ENCODE measurements at places on chromosomes 2 and 18.

DNA sequence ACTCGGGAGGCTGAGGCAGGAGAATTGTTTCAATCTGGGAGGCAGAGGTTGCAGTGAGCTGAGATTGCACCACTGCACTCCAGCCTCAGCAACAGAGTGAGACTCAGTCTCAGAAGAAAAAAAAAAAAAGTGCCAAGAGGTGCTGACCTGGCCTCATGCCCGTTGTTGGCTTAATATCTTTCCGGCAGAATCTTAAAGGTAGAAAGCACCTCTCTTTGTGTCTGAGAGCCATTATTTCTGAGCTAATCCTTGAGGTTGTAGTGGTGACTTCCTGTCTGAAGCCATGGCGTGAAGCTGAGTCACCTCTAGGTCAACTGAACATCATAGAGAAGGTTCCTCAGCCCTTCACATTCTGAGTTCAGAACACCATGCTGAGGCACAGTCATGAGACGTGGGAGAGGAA, 60.4 kb downstream of the WDSUB1 start:
- DNase-seq: no peak

- DNase-seq: no peak
Measured at GRCh38 chr2:2950403-2950952, 427.1 kb downstream of the EIPR1 start.

GRCh38 chr2:189581354-189582139, 961 bp upstream of the SLC40A1 start:
- DNase-seq: no peak

DNA sequence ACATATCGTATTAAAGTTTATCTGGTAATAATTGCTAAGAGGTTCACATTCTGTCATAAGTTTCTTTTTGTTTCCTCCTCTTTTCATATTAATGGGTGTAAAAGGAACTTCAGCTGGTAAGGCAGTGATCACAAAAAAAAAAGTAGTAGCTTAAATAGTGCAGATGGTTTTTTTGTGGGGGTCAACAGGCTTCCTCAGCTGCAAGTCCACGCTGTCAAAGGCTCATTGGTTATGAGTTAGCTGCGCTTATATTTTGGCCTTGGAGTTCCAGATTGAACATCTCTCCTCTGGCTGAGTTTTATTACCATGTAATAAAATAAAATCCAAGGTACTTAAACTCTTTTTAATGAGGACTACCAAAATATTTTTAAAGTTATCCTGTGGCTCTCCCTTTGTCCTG, 277.0 kb upstream of the ZEB2 start:
- no peak for DNase-seq

DNA sequence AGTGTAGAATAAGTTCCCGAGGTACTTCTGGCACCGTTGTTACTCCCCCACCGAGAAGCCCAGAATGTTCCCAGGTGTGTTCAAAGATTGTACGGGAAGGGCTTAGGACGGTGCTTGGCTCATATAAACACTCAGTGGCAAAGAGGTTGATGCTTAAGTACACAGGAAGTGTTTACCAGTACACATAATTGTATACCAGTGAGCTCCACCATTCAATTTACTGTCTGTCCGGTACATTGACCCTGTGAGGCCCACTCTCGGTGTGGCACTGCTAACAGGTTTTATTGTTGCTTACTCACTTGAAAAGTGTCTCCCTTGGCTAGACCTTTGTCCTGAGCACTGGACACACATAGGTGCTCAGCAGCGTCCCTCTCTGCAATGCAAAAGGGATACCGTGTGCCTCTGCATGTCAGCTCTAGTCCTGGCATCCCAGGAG, 191.0 kb downstream of the NEDD4L start:
- DNase-seq: no peak

DNA sequence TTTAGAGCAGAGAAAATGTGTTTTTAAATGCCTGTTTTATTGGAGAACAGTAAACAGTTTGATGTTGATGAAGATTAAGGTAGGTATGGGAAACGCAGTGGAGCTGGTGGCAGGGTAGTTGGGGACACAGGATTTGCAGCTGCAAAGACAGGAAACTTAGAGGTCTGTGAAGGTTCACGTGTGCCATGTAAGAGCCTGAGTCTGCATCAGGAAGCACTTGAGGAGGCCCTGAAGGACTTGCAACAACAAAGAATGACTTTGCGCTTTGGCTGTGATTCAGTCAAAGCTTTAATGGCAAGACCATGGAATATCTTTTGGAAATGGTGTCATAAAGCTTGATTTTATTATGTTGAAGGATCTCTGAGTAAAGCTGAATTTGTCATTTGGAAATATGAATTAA, 347.6 kb upstream of the KCNJ3 start:
- DNase-seq: no peak

- DNase-seq: no peak
Measured at GRCh38 chr2:26581266-26581990, 59.7 kb downstream of the CIB4 start.

DNA sequence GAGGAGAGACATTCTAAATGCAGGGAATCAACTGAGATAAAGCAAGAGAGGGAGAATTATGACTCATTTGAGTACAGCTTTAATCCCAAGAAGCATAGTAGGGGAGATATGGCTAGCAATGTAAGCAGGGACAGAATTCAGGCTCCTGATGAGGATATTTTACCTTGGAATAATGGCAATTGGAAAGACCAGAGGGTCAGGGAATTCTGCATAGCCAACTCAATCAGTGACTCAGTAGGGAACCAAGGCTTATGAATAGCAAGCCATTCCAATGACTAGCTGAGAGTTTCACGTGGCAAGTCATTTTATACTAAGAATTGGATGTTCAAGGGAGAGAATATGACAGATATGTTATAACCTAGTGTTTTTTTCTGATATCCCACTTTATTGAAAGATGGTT, 563.8 kb upstream of the NETO1 start:
- DNase-seq: no peak

DNA sequence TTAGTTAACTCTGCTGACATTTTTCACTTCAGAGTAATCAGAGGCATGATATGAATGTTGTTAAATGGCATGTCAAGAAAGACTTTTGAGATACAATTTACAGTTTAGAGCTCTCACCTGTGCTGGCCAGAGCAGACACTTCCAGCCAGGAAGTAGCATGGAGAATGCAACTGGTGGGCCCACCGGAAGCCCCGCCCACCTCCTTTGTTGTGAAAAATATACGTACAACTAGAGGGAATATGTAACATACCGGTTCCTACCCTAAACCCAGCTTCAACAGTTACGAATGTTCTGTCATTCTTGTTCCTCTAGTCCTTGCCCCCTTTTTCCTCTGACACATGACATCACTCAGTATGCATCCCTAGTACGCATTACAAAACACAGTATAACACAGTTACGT, 70.2 kb upstream of the ITM2C start:
- DNase-seq: no peak

DNA sequence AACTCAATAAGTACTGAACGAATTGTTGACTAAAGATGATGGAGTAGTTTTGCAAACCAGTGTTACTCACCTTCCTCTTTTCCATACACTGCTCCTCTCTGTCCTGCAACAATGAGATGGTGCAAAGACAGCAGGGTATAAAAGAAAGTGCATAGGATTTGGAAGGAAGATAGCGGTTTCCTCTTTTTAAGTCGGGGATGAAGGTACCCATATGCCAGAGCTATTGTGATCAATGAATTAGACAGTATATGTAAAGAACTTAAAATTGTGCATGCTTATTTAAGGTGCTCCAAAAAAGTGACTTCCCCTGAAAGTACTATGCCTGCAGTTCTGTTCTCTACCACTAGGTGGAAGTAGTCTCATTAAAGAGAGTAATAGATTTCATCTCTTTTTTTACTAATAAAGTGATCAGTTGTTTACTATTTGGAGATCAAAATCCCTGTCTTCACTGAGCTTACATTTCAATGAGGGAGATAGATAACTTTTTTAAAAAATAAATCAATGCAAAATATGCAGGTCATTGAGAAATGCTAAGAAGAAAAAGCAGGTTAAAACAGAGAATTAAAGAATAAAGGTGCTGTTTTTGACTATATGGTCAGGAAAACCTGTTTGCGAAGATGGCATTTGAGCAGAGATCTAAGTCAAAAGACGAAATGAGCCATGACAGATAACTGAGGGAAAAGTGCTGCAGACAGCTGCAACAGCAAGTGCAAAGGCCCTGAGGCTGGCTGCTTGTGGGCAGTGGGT, 339.7 kb upstream of the SLC14A2 start:
- DNase-seq: no peak

GRCh38 chr18:32244881-32245280, 55.0 kb downstream of the MEP1B start:
- no peak for DNase-seq

DNA sequence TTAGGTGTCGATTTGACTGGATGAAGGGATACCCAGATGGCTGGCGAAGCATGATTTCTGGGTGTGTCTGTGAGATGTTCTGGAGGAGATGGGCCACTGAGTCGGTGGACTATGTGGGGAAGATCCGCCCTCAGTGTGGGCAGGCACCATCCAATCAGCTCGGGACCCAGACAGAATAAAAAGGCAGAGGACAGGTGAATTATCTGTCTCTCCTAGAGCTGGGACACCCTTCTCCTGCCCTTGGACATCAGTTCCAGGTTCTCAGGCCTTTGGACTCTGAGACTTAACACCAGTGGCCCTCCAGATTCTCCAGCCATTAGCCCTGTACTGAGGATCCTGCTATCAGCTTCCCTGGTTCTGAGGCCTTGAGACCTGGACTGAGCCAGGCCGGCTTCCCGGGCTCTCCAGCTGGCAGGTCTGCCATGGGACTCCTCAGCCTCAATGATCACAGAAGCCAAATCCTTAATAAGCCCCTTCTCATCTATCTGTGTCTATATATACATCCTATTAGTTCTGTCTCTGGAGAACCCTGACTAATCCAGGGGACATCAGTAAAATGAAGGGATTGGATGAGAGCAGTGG, 11.7 kb downstream of the PROC start:
- no peak for DNase-seq

Measured in SIG-M5 (cell line).